Bronchus fibroblast of lung (primary cell): ENCODE measurements at places on chromosomes 7 and 10. TPM values are rescaled to one million over a fixed set of nuclear protein-coding genes. Genes with fewer than 3 reads are reported as not detected.

Gene SSC4D
- total RNA-seq: 0.45 and 0.67 TPM in 2 replicates

Gene TRIM4
- total RNA-seq: 14.3 and 15.6 TPM in 2 replicates

Gene NPY4R
- not detected in 2 replicates for total RNA-seq

Gene CUBN
- total RNA-seq: 0.17 and 0.89 TPM in 2 replicates

Gene OGDHL
- under 0.01 and 0.17 TPM in 2 replicates for total RNA-seq

Gene PLAC9
- total RNA-seq: 16.6 and 23.6 TPM in 2 replicates

Gene BTBD16
- not detected in 2 replicates for total RNA-seq

Gene TAS2R60
- not detected in 2 replicates for total RNA-seq

Gene ADIRF
- total RNA-seq: 18.7 and 21.7 TPM in 2 replicates

Gene ADCYAP1R1
- total RNA-seq: not detected in 2 replicates

Gene OR6V1
- total RNA-seq: not detected in 2 replicates

Gene CCL26
- total RNA-seq: 1.7 and 1.9 TPM in 2 replicates

Gene ARHGEF35
- total RNA-seq: 0.84 and 0.89 TPM in 2 replicates

Gene SLIT1
- total RNA-seq: under 0.01 and 0.17 TPM in 2 replicates

Gene EIF4H
- total RNA-seq: 287 and 294 TPM in 2 replicates

Gene EPHA1
- 0.15 and 0.17 TPM in 2 replicates for total RNA-seq

Gene ASZ1
- total RNA-seq: not detected in 2 replicates

Gene KIAA1217
- 3.9 and 5.2 TPM in 2 replicates for total RNA-seq

Gene NCF1
- total RNA-seq: not detected in 2 replicates

Gene CPA2
- total RNA-seq: not detected in 2 replicates

Gene STEAP2
- 5.5 and 6.8 TPM in 2 replicates for total RNA-seq

Gene JAKMIP3
- total RNA-seq: under 0.01 TPM in 2 replicates

Gene PRLHR
- not detected in 2 replicates for total RNA-seq

Gene HHEX
- total RNA-seq: 1.6 and 1.8 TPM in 2 replicates

Gene HIF1AN
- total RNA-seq: 6.7 and 6.9 TPM in 2 replicates

Gene ABHD11
- 25.9 and 26.3 TPM in 2 replicates for total RNA-seq

Gene TMEM236
- total RNA-seq: not detected in 2 replicates

Gene ZNF138
- total RNA-seq: 5.2 TPM in 2 replicates

Gene RASA4B
- 0.50 and 0.59 TPM in 2 replicates for total RNA-seq

Gene PTF1A
- total RNA-seq: not detected in 2 replicates

Gene LAMB1
- total RNA-seq: 101 and 103 TPM in 2 replicates

Gene TEX47
- not detected in 2 replicates for total RNA-seq

Gene LEP
- total RNA-seq: not detected in 2 replicates

Gene CYREN
- 37.3 and 42.9 TPM in 2 replicates for total RNA-seq

Gene JCAD
- total RNA-seq: 1.8 and 2.0 TPM in 2 replicates

Gene CPN1
- not detected in 2 replicates for total RNA-seq

Gene MPP7
- total RNA-seq: 0.45 and 0.84 TPM in 2 replicates

Gene XPNPEP1
- total RNA-seq: 71.9 and 79.7 TPM in 2 replicates

Gene BICC1
- total RNA-seq: 12.0 and 12.1 TPM in 2 replicates

Gene SLC35G1
- total RNA-seq: 2.5 and 3.4 TPM in 2 replicates

Gene MYH16
- total RNA-seq: under 0.01 TPM in 1 of 2 replicates, not detected in the other

Gene DOCK1
- 21.0 and 21.7 TPM in 2 replicates for total RNA-seq

Gene SUGCT
- total RNA-seq: 3.1 and 3.5 TPM in 2 replicates

Gene MYL10
- total RNA-seq: not detected in 2 replicates

Gene ZNF248
- 2.7 and 3.0 TPM in 2 replicates for total RNA-seq

Gene TLX1
- not detected in 2 replicates for total RNA-seq

Gene CHST3
- total RNA-seq: 15.2 and 17.1 TPM in 2 replicates
